CD4-positive, alpha-beta T cell (primary cell): ENCODE measurements at places on chromosomes 7 and 10. TPM values are rescaled to one million over a fixed set of nuclear protein-coding genes. Genes with fewer than 3 reads are reported as not detected.

NPY4R2 gene
- total RNA-seq, result not detected

AKR1C2 gene
- not detected for total RNA-seq

SLF2 gene
- total RNA-seq, result 11.1 TPM

GIMAP5 gene
- 35.2 TPM for total RNA-seq

ZNF716 gene
- total RNA-seq, result not detected

DNA sequence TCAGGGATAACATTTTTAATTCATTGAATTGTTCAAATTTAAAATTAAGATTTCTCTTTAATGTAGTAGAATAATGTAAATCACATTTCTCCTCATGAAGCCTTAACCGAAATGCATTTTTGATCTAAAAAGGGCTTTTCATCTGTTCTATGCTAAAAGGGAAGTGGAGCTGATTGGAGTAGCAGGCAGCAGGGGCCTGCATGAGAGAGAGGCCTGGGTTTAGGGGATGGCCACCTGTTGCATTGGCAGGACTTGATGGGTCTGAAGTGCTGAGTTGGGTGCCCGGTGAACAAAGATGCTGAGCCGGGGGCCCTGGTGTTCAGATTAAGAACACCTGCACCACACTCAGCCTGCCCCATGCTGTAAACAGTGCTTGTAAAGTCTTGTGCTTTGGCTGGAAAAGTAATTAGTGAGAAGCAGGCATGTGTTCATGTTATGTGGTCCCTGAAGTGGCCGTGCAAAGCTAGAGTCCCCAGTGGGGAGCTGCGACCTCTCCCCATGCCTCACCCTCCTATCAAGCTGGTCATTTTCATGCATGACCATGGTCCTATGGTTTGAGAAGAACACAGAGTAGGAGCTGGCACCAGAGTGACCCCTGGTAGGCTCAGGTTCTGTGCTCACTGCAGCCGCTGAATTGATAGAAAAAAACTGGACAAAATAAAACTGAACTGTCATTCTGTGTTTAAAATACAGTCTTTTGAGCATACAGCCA lies 124.3 kb downstream of the ADCY1 start:
- H3K36me3 ChIP-seq, result no peaks in the 10 kb centered on the region
- H3K27me3 ChIP-seq, result no peaks in the 10 kb centered on the region
- no peak for DNase-seq

DNA sequence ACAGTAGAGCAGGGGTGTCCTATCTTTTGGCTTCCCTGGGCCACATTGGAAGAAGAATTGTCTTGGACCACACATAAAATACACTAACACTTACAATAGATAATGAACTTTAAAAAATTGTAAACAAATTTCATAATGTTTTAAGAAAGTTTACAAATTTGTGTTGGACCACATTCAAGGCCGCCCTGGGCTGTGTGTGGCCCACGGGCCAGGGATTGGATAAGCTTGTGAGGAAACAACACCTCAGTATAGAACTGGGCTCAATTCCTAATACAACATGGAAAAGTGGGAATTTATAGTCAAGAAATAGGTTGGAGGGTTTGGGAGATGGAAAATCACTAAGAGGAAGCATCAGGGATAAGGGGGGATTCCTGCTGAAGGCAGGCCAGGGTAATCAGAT lies 17.7 kb downstream of the ZNF277 start:
- no peak overlapping the region for H3K4me3 ChIP-seq
- no peaks in the 10 kb centered on the region for H3K27me3 ChIP-seq
- DNase-seq, result no peak
- H3K36me3 ChIP-seq, result peaks cover 6% of the 10 kb centered on the region

- no peaks in the 10 kb centered on the region for H3K4me1 ChIP-seq
- H3K27me3 ChIP-seq, result no peaks in the 10 kb centered on the region
- H3K27ac ChIP-seq, result no peak overlapping the region
- no peaks in the 10 kb centered on the region for H3K36me3 ChIP-seq
- no peak for DNase-seq
Measured at GRCh38 chr10:34495938-34496337, 319.2 kb downstream of the PARD3 start.

DNA sequence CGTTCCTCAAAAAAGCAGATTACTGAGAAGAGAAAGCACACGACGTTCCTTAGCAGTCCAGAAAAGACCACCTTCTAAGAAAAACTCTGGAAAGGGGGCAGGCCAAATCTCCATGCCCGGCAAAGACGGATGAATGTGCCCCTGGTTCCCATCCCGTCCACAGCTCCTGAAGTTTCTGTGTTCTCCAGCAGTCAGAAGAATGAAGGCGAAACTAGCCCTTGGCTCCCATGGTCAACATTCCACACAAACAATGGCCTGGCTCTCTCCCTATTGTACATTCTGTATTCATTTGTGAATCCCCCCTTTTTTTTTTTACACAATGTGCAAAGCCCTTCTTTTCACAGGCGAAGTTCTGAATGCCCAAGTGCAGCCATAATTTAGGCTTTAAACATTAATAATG lies 5.3 kb downstream of the CTBP2 start:
- H3K27me3 ChIP-seq, result peaks cover 46% of the 10 kb centered on the region
- no peak for DNase-seq
- peaks cover 3% of the 10 kb centered on the region for H3K4me1 ChIP-seq
- no peak overlapping the region for H3K27ac ChIP-seq
- no peak overlapping the region for H3K4me3 ChIP-seq

GRCh38 chr7:150824379-150825177 lies 24.0 kb downstream of the TMEM176A start:
- peaks cover 5% of the 10 kb centered on the region for H3K27me3 ChIP-seq
- no peaks in the 10 kb centered on the region for H3K4me1 ChIP-seq
- H3K36me3 ChIP-seq, result no peaks in the 10 kb centered on the region
- no peak overlapping the region for H3K4me3 ChIP-seq

GRCh38 chr10:25758041-25758457 lies 176.0 kb upstream of the MYO3A start:
- no peak for DNase-seq
- H3K4me3 ChIP-seq, result no peak overlapping the region
- no peak overlapping the region for H3K27ac ChIP-seq
- no peaks in the 10 kb centered on the region for H3K27me3 ChIP-seq

GRCh38 chr7:113087071-113087998 lies 708 bp upstream of the GPR85 start:
- peaks cover 58% of the 10 kb centered on the region for H3K27me3 ChIP-seq
- DNase-seq, result no peak
- H3K4me3 ChIP-seq, result no peak overlapping the region
- peaks cover 10% of the 10 kb centered on the region for H3K4me1 ChIP-seq

- H3K36me3 ChIP-seq, result no peaks in the 10 kb centered on the region
- H3K27me3 ChIP-seq, result no peaks in the 10 kb centered on the region
- no peak overlapping the region for H3K4me3 ChIP-seq
Measured at GRCh38 chr7:116632384-116632783, 39.6 kb upstream of the MET start.

- H3K4me1 ChIP-seq, result no peaks in the 10 kb centered on the region
- no peaks in the 10 kb centered on the region for H3K36me3 ChIP-seq
- no peak overlapping the region for H3K4me3 ChIP-seq
Measured at GRCh38 chr7:109213081-109213480, 643.4 kb downstream of the DNAJB9 start.

GRCh38 chr10:122019414-122019975 lies 30.5 kb downstream of the TACC2 start:
- H3K4me1 ChIP-seq, result no peaks in the 10 kb centered on the region
- DNase-seq, result no peak
- H3K27me3 ChIP-seq, result no peaks in the 10 kb centered on the region
- no peak overlapping the region for H3K27ac ChIP-seq
- H3K4me3 ChIP-seq, result no peak overlapping the region
- no peaks in the 10 kb centered on the region for H3K36me3 ChIP-seq

DNA sequence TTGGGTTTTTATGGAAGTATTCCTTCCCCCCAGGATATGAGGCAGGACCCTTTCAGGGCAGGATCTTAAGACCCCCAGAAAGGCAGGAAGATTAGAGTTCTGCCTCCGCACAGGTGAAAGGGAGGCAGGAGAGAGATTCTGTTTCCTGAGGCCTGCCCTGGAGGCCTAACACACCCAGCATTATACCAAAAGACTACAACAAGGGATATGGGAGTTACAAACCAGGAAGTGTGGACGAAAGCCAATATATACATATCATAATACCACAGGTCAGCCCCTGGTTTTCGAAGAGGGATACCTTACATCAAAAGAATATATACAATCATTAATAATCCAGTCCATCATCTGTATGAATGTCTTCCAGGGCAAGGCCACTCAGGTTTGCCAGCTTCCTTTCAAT lies 14.2 kb downstream of the MINPP1 start:
- no peak overlapping the region for H3K27ac ChIP-seq
- peaks cover 18% of the 10 kb centered on the region for H3K36me3 ChIP-seq
- H3K4me3 ChIP-seq, result no peak overlapping the region

DNA sequence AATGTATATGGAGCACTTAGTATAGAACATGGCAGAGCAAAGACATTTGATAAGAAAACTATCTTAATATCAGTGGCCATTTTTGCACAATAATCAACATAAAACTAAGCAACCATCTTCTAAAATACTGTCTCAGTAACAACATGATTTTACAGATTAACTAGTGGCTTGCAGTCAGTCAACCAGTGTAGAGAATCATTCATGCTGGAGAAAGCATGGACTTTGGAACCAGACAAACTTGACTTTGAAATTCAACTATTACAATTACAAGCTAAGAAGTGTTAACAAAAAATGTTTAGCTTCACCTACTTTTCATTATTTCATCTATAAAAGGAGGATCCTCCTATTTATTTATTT lies 27.7 kb downstream of the CUBN start:
- H3K27me3 ChIP-seq, result no peaks in the 10 kb centered on the region
- no peak overlapping the region for H3K4me3 ChIP-seq
- DNase-seq, result no peak
- peaks cover 6% of the 10 kb centered on the region for H3K36me3 ChIP-seq
- no peak overlapping the region for H3K27ac ChIP-seq

- DNase-seq, result peak; percentile 42
- H3K4me1 ChIP-seq, result no peaks in the 10 kb centered on the region
- H3K27ac ChIP-seq, result no peak overlapping the region
- no peak overlapping the region for H3K4me3 ChIP-seq
- no peaks in the 10 kb centered on the region for H3K36me3 ChIP-seq
Measured at GRCh38 chr10:131786756-131787605, 113.8 kb upstream of the PPP2R2D start.

- H3K27ac ChIP-seq, result no peak overlapping the region
- no peaks in the 10 kb centered on the region for H3K27me3 ChIP-seq
- peaks cover 27% of the 10 kb centered on the region for H3K36me3 ChIP-seq
Measured at GRCh38 chr10:121921238-121921931, 6.4 kb downstream of the ATE1 start.

- DNase-seq, result no peak
- no peak overlapping the region for H3K4me3 ChIP-seq
Measured at GRCh38 chr10:127415901-127416581, 133.1 kb upstream of the NPS start.

DNA sequence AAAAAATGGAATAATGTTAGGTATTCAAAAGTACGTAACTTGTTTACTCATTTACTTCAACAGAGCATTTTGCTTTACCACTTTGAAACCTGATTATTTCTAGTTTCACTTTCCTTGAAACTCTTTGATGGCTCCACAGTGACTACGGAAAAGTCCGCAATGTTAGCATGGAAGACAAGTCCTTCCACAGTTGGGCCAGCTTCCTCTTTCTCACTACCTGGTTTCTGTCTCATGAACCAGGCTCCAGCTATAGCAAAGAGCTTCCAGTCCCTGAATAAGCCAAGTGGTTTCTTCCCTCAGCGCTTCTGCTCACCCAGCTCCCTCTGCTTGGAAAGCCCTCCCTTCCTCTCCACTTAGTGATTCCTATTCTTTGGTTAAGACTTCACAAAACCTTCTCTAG lies 44.8 kb upstream of the SLC16A12 start:
- no peak overlapping the region for H3K27ac ChIP-seq
- H3K4me1 ChIP-seq, result no peaks in the 10 kb centered on the region
- no peak for DNase-seq
- H3K27me3 ChIP-seq, result no peaks in the 10 kb centered on the region
- no peaks in the 10 kb centered on the region for H3K36me3 ChIP-seq

- H3K27me3 ChIP-seq, result peaks cover 38% of the 10 kb centered on the region
- no peak for DNase-seq
- H3K36me3 ChIP-seq, result no peaks in the 10 kb centered on the region
- no peak overlapping the region for H3K4me3 ChIP-seq
Measured at GRCh38 chr7:1368682-1369571, 90.3 kb downstream of the MICALL2 start.
